ENCODE measurements at places on chromosomes 5 and 9. TPM values are rescaled to one million over a fixed set of nuclear protein-coding genes. Genes with fewer than 3 reads are reported as not detected.

DNA sequence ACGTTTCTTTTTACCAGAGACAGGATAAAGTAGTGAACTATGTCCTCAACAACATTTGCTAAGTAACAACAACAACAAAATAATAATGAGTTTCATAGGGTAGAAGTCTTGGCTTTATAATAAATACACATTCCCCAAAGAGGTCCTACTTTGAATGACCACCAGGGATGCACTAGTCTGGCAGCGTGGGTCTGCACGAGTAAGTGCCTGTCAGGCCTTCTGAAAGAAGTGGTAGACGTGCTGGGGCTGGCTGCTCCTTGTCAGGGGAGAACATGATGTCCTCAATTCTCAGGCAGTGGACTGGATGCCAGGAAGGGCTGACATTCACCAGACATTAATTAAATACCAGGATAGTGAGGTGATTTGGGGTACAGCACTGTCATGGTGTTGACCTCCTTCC, 331.1 kb downstream of the TMEM38B start:
- DNase-seq, result peak; percentile 56

- DNase-seq, result peak; percentile 67
Measured at GRCh38 chr9:121650217-121651007, 1.0 kb upstream of the DAB2IP start.

DNA sequence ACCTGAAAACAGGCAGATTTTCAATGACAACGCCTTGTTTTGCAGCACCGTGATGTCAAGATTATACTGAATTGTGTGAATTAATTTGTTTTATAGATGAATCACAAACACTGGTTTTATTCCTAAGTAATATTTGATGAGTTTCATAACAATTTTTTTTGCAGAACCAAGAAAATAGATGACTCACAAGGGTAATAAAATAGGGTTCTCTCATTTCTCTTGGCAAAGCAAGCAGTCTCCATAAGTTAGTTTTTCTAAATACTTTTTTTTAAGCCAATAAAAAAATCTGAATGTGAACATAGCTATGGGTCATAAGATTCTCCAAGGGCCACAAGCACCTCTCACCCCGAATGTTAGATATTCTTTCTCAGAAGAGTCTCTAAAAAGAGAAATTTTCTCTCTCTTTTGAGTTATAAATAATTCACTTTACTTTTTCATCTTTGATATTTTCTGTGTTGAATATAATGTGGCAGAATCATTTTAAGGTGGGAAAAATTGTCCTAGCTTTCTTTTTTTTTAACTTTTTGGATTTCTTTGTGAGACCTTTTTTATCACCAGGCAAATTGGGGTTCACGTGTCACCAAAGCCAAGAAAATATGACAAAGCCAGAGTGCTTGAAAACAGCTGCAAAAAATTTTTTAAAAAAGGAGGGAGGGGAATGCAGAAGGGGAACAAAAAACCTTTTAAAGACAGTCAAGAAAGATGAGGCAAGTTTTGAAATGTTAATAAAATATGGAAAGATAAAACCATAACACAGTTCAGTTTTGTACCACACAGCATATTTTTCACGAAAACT, 174.6 kb upstream of the DAPK1 start:
- no peak for DNase-seq

DNA sequence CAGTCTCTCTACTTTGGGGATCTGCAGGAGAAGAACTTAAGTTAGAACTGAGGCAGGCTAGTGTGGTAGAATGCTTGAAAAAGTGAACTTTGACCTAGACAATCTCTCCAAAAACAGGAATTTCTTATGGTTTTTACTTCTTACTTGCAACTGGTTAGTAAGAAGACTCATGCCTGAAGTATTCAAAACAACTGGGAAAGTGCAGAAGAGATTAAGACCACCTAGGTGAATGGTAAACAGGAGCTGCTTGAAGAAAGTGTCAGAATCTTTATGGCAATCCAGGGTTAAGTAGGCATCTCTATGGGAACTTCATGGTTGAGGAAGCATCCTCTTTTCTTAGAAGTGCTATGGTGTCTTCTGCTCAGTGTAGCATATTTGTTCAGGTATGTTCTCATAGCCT, 428.6 kb upstream of the TLE4 start:
- DNase-seq, result no peak

DNA sequence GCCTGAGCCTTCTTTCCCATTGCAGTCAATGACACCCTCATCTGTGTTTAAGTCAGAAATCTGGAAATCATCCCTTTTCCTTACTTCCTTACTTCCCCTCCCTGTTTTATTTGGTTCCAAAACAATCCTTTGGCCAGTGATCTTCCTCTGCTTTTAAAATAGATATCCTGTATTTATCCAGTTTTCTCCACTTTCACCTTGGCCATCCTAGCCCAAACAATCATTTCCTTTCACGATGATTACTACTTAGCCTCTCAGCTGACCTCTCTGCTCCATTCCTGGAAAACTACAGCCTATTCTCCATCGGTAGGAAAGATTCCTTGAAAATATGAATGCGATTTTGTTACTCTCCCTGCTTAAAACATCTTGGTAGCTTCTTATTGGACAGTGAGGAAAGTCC, 565.4 kb downstream of the TLR4 start:
- DNase-seq, result no peak

DNA sequence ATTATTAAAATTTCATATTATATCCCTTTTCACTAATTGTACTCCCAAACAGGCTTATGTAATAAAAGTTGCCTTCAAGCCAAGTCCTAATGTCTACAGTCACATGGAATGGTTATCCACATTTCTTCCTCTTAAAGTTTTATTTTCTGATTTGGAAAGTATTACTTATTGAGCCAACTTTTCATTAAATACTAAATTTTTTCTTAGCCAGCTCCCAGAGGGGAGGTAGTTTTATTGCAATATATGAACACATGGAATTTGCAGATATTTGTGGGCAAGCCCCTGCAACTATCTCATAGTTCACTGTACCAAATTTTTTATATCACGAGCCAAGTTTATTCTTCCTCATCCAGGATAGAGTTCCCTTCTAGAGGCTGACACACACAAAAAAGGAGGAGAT, 332.8 kb upstream of the PTGER4 start:
- DNase-seq, result no peak

- peak; percentile 40 for DNase-seq
Measured at GRCh38 chr9:137445930-137446431, 4.8 kb upstream of the ENTPD8 start.

DNA sequence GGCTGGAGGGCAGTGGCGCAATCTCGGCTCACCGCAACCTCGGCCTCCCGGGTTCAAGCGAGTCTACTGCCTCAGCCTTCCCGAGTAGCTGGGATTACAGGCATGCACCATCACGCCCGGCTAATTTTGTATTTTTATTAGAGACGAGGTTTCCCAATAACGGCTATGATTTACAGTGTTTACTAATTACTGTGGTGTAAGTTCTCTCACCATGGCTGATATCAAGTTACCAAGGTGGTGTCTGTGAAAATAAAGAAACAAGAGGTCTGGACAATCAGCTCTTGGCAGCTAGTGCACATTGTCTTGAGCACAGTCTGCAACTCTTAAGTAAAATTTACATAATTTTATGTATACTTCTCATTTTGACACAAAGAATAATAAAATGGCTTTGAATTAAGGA, 385.5 kb upstream of the COX7C start:
- no peak for DNase-seq

DNA sequence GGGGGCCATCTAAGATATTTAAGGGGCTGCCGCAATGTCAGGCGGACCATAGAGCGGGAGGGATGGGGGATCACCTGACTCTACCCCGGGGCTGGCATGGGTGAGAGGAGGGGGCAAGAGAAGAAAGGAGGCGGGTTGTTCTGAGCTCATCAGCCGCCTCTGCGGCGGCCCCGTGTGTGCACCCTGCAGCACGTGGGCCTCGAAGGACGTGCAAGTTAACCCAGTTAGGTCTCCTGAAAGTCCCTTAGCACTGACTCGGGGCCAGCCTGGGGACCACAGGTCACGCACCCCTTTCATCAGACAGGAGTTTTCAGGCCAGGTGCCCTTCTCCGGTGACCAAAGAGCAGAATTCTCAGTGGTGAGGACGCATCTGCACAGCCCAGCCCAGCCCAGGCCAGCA, 58.0 kb downstream of the UBE2QL1 start:
- DNase-seq, result no peak

- no peak for DNase-seq
Measured at GRCh38 chr9:79617395-79617794, 45.6 kb downstream of the TLE4 start.

The CCDC152 gene
- 0.56 TPM for total RNA-seq

The PAXX gene
- total RNA-seq, result 19.4 TPM

Measured in Right ventricle myocardium superior (tissue), 1 donor.